ENCODE measurements at places on chromosomes 4 and X. TPM values are rescaled to one million over a fixed set of nuclear protein-coding genes. Genes with fewer than 3 reads are reported as not detected.

Gene RAB9A
- 26.3 TPM for total RNA-seq

Gene CSAG3
- total RNA-seq = 14.1 TPM

Gene PGK1
- total RNA-seq = 956 TPM

Gene DGKK
- total RNA-seq = 2.9 TPM

Gene FAM241A
- total RNA-seq = 0.23 TPM

Gene NAP1L3
- 30.3 TPM for total RNA-seq

Gene OTC
- not detected for total RNA-seq

Gene ERVMER34-1
- 14.6 TPM for total RNA-seq

Gene NUDT11
- 24.3 TPM for total RNA-seq

Gene MAGEA2B
- 13.7 TPM for total RNA-seq

Gene FAT1
- total RNA-seq = 172 TPM

DNA sequence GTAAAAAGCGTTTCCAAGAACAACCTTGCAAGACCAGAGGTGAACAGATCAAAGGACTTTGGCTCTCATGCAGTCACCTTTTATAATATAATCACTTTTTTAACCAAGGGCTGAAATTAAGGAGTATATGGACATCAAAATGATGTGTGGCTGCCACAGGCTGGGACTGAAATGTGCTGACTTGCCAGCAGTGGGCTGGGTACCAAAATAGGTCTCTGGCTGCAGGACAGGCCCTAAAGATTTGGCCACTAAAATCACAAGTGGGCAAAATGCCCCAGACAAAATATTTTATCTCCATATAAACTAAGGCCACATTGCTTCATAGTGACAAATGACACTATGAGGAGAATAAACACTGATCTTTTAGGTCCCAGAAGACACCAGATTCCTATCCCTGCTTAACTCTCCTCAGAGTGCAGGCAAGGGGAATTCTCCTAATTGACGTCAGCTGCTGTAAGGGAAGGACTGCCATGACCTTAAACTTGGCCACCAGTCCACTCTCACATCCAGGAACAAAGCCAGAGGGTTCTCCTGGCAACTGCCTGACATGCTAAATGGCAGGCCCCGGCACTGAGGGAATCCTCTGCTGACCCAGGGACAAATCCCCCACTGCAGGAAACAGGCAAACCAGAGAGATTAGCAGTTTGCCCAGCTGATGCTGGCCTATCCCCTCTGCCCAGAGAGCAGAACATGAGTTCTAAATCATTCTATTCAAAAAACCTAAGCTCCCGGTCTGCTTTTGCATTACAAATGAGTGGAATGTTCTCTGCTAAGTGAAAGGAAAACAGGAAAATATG is 155.8 kb downstream of the PPP3CA start:
- peaks cover 2% of the 10 kb centered on the region for H3K36me3 ChIP-seq
- peaks cover 39% of the 10 kb centered on the region for H3K4me1 ChIP-seq
- no peak overlapping the region for H3K4me3 ChIP-seq
- no peaks in the 10 kb centered on the region for H3K27me3 ChIP-seq
- peak overlapping the region; percentile 77 for H3K27ac ChIP-seq

DNA sequence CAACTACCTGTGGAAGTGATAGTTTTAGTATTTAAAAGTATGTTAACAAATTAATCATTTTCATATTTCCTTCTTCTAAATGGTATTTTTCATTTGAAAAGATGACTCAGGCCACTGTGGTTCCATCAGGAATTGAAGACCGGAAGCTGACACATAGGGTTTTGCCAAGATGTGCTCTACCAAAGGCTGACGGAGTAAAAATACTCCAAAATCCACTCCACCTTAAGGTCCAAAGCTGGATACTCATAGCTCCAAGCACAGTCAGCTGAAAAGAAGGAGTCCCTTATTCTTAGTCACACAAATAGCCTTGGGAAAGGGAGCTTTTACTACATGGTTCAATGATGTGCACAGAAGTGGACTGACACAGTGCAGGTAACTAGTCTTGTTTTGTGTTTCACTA is 472.0 kb downstream of the ARAP2 start:
- H3K4me1 ChIP-seq = no peaks in the 10 kb centered on the region
- H3K27ac ChIP-seq = no peak overlapping the region
- no peak overlapping the region for H3K4me3 ChIP-seq
- no peak for DNase-seq

DNA sequence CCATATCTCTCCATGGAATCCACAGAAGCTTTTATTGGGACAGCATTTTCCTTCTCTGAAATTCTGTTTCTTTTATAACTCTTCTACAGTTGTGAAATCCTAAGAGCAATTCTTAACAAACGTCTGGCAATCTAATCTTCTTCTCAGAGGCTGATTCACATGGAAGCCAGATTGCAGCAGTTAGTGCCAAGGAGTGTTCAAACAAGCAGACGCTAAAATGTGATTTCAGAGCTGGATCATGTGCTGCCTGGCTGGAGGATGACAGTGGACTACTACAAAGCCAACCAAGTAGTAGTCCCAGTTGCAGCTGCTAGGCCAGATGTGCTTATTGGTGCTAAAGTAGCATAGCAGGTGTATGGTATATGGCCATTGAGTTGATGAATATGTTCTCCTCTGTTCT is 27.7 kb upstream of the GLRB start:
- H3K27me3 ChIP-seq = no peaks in the 10 kb centered on the region
- H3K4me1 ChIP-seq = peaks cover 8% of the 10 kb centered on the region
- H3K27ac ChIP-seq = no peak overlapping the region
- no peaks in the 10 kb centered on the region for H3K36me3 ChIP-seq
- H3K4me3 ChIP-seq = no peak overlapping the region
- no peak for DNase-seq

GRCh38 chr4:66246643-66247042 is 576.4 kb upstream of the EPHA5 start:
- DNase-seq = no peak
- no peak overlapping the region for H3K4me3 ChIP-seq
- H3K27ac ChIP-seq = no peak overlapping the region
- no peaks in the 10 kb centered on the region for H3K27me3 ChIP-seq

DNA sequence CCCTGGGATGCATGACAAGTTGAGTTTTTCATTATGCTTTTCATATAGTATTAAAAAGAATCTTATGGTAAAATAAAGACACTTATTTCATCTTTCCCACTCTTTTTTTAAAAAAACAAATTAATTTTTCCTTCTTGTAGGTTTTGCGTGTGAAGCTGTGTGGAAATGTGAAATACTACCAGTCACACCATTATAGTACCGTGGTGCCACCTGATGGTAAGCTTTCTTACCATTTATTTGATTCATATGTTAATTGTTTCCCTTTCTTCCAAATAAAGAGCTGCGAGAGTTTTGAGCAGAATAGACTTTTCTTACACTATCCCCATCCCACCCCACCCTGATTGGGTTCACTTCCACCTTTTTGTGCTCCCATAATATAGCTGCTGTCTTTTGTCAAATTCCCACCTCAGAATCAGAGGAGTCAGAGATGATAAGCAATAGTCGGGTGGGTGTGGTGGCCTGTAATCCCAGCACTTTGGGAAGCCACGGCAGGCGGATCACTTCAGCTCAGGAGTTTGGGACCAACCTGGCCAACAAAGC is 44.3 kb downstream of the CASP6 start:
- no peaks in the 10 kb centered on the region for H3K27me3 ChIP-seq
- no peak overlapping the region for H3K4me3 ChIP-seq
- H3K36me3 ChIP-seq = no peaks in the 10 kb centered on the region

DNA sequence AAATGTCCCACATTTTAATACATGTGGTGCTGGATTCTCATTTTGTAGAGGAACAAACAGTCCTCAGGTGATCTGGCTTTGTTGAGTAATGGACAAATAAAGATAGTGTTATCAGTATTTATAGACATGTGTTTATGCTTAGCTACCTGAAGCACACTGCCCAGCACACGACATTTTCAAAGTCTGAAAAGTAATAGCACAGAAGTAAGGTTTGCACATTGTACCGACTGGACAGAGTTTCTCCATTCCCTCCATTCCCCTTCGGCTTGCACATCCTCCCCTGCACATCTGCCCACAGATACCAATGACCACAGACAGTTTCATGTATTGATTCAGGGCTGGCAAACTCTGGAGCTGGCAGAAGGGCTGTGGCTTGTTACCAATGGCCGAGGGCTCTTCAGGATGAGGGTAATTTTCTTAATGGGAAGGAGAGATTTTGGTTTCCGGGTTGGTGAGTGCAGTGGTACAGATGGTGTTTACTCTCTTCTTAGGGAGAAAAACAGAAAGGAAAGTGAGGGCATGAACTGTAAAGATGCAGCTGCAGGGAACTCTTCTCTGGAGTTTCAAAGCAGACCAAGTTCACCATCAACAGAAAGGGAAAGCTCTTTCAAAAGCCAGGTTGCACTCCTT is 2.3 kb downstream of the GRPR start:
- peaks cover 15% of the 10 kb centered on the region for H3K36me3 ChIP-seq
- peaks cover 60% of the 10 kb centered on the region for H3K4me1 ChIP-seq
- peak overlapping the region; percentile 74 for H3K4me3 ChIP-seq
- H3K27ac ChIP-seq = peak overlapping the region; percentile 42
- no peak for DNase-seq
- no peaks in the 10 kb centered on the region for H3K27me3 ChIP-seq

GRCh38 chrX:9207142-9207541 is 173.2 kb upstream of the FAM9B start:
- H3K27ac ChIP-seq = no peak overlapping the region
- no peaks in the 10 kb centered on the region for H3K27me3 ChIP-seq
- DNase-seq = no peak
- H3K36me3 ChIP-seq = no peaks in the 10 kb centered on the region

- no peaks in the 10 kb centered on the region for H3K36me3 ChIP-seq
- DNase-seq = no peak
- no peaks in the 10 kb centered on the region for H3K27me3 ChIP-seq
- no peak overlapping the region for H3K27ac ChIP-seq
- peaks cover 11% of the 10 kb centered on the region for H3K4me1 ChIP-seq
- H3K4me3 ChIP-seq = no peak overlapping the region
Measured at GRCh38 chrX:38232079-38232686, 11.5 kb upstream of the SRPX start.

GRCh38 chr4:148618856-148619255 is 176.6 kb upstream of the NR3C2 start:
- H3K36me3 ChIP-seq = peaks cover 8% of the 10 kb centered on the region
- H3K27me3 ChIP-seq = no peaks in the 10 kb centered on the region
- DNase-seq = no peak
- no peak overlapping the region for H3K27ac ChIP-seq
- no peaks in the 10 kb centered on the region for H3K4me1 ChIP-seq
- H3K4me3 ChIP-seq = no peak overlapping the region

GRCh38 chr4:136680271-136680670 is 852.0 kb downstream of the PCDH18 start:
- no peak overlapping the region for H3K4me3 ChIP-seq
- DNase-seq = no peak
- H3K27ac ChIP-seq = no peak overlapping the region

DNA sequence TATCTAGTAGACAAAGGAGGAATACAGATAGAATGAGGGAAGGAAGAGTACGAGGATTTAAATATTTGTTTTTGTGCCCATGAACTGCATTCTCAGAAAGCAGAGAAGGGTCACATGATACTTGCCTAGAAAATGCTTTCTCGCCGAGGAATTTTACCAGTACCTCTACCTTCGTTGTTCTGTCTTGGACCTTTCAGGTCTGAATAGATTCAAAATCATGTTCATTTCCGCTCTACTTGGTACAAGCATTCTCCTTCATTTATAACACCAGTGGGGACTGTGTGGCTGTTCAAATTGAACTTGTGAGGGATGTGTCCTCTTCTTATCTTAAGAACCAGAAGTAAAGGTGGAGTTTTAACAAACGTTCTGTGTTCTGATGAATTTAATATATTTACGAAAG is 1.9 kb downstream of the USP38 start:
- peaks cover 32% of the 10 kb centered on the region for H3K36me3 ChIP-seq
- no peaks in the 10 kb centered on the region for H3K27me3 ChIP-seq
- H3K27ac ChIP-seq = peak overlapping the region; percentile 77
- no peak for DNase-seq
- peaks cover 45% of the 10 kb centered on the region for H3K4me1 ChIP-seq
- peak overlapping the region; percentile 99 for H3K4me3 ChIP-seq

DNA sequence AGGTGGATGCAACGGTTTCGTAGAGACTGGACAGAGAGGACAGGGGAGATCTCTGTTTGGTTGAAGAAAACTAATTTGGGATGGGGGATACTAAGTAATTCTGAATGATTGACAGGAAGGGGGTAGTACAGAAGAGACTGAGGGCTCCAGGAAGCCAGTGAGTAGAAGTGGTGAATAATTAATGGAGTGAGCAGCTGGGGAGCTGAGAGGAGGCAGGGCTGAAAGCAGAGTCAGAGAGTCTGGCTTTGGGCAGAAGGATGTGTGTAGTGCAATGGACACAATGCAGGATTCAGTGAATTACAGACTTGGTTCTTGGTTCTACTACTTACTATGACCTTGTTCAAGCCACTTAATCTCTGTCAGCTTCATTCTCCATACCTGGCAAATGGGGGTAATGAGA is 161.7 kb downstream of the RBMX2 start:
- no peak overlapping the region for H3K4me3 ChIP-seq
- DNase-seq = no peak
- H3K4me1 ChIP-seq = peaks cover 12% of the 10 kb centered on the region
- H3K27me3 ChIP-seq = no peaks in the 10 kb centered on the region
- H3K36me3 ChIP-seq = no peaks in the 10 kb centered on the region

- H3K4me3 ChIP-seq = no peak overlapping the region
- H3K36me3 ChIP-seq = 0 out of 2 replicates have a peak, but pooled peaks cover 2% of the 10 kb centered on the region
- H3K27me3 ChIP-seq = no peaks in the 10 kb centered on the region
- no peak for DNase-seq
Measured at GRCh38 chr4:169565606-169566005, 46.8 kb downstream of the NEK1 start.

DNA sequence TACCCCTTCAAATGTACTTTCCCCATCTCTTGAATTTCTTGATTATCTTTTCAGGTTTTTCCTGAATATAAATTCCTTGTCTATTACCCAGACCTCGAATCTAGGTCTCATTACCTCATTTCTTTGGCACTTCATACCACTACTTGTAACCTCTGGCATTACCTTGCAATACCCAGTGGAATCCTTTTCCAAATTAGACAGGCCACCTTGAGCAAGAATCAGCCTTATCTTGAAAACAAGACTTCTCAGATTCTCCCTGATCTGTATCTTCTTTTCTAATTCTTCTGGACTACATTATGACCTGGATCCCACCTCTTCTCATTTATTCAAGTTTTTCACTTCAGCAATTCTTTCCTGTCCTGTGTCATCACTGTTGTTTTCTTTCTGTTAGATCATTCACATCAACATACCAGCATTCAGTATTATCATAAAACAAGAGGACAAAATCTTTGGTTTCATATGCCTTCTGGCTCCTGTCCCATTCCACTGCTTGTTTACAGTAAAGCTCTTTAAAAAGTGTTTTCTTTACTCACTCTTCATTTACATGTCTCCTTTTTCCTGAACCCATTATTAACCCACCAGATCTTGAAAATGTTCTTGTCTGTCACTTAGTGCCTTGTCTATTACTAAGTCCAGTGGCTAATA is 275.6 kb upstream of the HS3ST1 start:
- H3K27me3 ChIP-seq = no peaks in the 10 kb centered on the region
- H3K4me1 ChIP-seq = no peaks in the 10 kb centered on the region
- no peak for DNase-seq
- no peak overlapping the region for H3K4me3 ChIP-seq
- no peak overlapping the region for H3K27ac ChIP-seq
